ENCODE measurements at places on chromosomes 16 and 17. TPM values are rescaled to one million over a fixed set of nuclear protein-coding genes. Genes with fewer than 3 reads are reported as not detected.

- H3K4me3 ChIP-seq: no peak overlapping the region
- DNase-seq: no peak
- H3K27ac ChIP-seq: no peak overlapping the region
- no peaks in the 10 kb centered on the region for H3K36me3 ChIP-seq
- H3K27me3 ChIP-seq: no peaks in the 10 kb centered on the region
Observed at GRCh38 chr17:51548125-51548524, 287.8 kb downstream of the UTP18 start.

DNA sequence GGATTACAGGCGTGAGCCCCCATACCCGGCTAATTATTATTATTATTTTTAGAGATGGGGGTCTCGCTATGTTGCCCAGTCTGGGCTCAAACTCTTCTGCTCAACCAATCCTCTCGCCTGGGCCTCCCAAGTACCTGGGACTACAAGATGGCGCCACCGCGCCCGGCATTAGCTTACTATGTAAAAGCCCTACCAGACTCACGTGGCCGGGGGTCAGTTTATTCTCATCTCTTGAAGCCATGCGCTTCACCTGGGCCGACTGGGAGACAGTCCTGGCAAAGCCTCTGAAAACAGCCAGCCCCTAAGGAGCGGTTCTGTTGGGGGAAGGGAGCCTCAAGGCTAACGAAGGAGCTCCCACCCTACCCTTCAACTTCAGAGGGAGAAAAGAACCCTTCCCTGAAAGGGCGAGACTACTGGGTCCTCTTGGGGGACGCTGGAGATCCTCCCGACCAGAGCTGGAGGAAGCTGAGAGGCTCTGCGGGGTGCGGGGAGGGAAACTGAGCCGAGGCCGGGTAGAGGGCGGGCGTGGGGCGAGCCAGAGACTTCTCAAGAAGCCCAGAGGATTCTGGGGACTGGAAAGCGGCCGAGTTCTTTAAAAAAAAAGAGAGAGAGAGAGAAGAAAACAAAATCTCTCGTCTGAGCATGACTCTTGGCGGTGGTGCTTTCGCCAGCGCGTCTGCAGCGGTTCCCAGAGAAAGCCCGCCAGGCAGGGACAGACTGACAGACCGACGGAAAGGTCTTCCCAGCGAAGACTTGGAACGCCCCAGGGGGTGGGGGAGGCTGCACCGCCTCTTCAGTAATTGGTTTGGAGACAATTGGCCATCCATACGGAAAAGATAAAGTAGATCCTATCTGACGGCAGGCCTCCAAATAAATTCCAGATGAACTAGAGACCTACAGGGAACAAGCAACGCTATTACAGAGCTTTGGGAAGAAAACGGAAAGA is 5.6 kb upstream of the TUBG2 start:
- H3K27me3 ChIP-seq: peaks cover 31% of the 10 kb centered on the region
- DNase-seq: no peak
- H3K36me3 ChIP-seq: peaks cover 3% of the 10 kb centered on the region
- no peak overlapping the region for H3K27ac ChIP-seq

GRCh38 chr17:63116228-63116627 is 150.2 kb downstream of the TANC2 start:
- no peak overlapping the region for H3K4me3 ChIP-seq
- peaks cover 3% of the 10 kb centered on the region for H3K27me3 ChIP-seq
- H3K27ac ChIP-seq: no peak overlapping the region
- no peaks in the 10 kb centered on the region for H3K4me1 ChIP-seq

The ACAP1 gene
- 382 TPM for total RNA-seq

All from activated T-helper 2 cell treated with anti-CD3 and anti-CD28 coated beads, Interferon-gamma antibody, Interleukin-2, Interleukin-4, amounts not matched to agents 10 μg/mL and 5 μg/mL and 100 μg/mL, durations not matched to agents 14 hours and 24 hours and 36 hours (primary cell).